ENCODE measurements at places on chromosomes 1 and 21. TPM values are rescaled to one million over a fixed set of nuclear protein-coding genes. Genes with fewer than 3 reads are reported as not detected.

ACTA1 gene
- polyA plus RNA-seq: 1.3 TPM

CENPF gene
- 119 TPM for polyA plus RNA-seq

DNA sequence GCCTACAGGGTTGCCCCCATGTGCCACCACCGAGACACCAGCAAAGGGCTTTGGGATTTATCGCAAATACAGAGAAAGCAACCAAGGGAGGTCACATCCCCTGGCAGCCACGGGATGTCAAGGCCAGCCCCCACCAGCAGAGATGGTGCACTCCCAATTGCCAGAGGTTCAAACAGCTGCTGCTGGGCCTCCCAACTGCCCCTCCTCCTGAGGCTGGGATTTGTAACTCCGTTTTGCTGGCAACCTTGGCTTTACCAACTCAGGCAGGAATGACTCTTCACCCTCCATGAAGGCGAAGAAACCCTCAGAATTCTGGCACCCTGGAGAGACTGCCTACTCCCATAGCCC lies 11.6 kb downstream of the TMEM53 start:
- no peak for DNase-seq

XCL2 gene
- polyA plus RNA-seq: not detected

CLCNKA gene
- 13.0 TPM for polyA plus RNA-seq

All from right renal cortex interstitium (tissue), 3 donors.